Activated T-cell treated with anti-CD3 and anti-CD28 coated beads, Interleukin-2, amount 50 U/mL, for 24 hours (primary cell): ENCODE measurements at places on chromosomes 16 and 17.
A peak's percentile ranks its signal among the peaks of the same experiment; 100 is the strongest.

- no peaks in the 10 kb centered on the region for H3K36me3 ChIP-seq
- H3K27ac ChIP-seq = no peak overlapping the region
- no peaks in the 10 kb centered on the region for H3K4me1 ChIP-seq
- no peak overlapping the region for H3K4me3 ChIP-seq
- no peaks in the 10 kb centered on the region for H3K27me3 ChIP-seq
- DNase-seq = no peak
Measured at GRCh38 chr16:64541621-64542020, 580.2 kb downstream of the CDH11 start.

DNA sequence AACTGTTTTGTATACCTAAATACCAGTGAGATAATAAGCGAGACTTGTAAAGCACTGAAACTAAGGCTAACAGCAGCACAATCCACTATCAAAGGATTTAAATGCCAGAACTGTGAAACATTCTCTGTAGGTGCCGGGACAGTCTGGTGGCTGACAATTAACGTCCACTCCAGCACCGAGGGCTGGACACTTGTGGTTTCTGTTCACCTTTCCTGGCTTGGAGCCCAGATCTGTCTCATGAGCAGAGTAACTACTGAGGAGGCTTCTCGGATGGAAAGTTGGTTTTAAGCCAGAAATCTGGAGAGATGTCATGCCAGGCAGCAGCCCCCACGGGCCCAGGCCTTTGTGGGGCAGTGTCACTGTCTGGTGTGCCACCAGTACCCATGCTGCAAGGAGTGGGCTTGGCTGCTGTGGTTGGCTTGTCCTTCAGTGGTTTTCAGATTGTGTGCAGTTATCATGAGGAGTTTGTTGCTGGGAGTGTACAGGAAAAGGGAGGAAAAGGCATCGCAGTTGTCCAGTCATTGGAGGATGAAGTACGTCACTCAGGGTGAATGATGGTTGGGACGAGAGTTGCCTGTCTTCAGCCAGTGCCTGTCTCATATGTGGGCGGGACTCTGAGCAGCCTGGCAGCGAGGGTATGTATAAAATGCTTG, 35.5 kb downstream of the UBN1 start:
- no peaks in the 10 kb centered on the region for H3K4me1 ChIP-seq
- peaks cover 92% of the 10 kb centered on the region for H3K36me3 ChIP-seq
- no peak overlapping the region for H3K4me3 ChIP-seq
- DNase-seq = no peak

GRCh38 chr16:2212362-2213324, 2.0 kb upstream of the BRICD5 start:
- H3K4me3 ChIP-seq = peak overlapping the region; percentile 88
- H3K27me3 ChIP-seq = no peaks in the 10 kb centered on the region
- H3K27ac ChIP-seq = peak overlapping the region; percentile 72
- no peak for DNase-seq
- H3K4me1 ChIP-seq = peaks cover 28% of the 10 kb centered on the region
- H3K36me3 ChIP-seq = peaks cover 56% of the 10 kb centered on the region

DNA sequence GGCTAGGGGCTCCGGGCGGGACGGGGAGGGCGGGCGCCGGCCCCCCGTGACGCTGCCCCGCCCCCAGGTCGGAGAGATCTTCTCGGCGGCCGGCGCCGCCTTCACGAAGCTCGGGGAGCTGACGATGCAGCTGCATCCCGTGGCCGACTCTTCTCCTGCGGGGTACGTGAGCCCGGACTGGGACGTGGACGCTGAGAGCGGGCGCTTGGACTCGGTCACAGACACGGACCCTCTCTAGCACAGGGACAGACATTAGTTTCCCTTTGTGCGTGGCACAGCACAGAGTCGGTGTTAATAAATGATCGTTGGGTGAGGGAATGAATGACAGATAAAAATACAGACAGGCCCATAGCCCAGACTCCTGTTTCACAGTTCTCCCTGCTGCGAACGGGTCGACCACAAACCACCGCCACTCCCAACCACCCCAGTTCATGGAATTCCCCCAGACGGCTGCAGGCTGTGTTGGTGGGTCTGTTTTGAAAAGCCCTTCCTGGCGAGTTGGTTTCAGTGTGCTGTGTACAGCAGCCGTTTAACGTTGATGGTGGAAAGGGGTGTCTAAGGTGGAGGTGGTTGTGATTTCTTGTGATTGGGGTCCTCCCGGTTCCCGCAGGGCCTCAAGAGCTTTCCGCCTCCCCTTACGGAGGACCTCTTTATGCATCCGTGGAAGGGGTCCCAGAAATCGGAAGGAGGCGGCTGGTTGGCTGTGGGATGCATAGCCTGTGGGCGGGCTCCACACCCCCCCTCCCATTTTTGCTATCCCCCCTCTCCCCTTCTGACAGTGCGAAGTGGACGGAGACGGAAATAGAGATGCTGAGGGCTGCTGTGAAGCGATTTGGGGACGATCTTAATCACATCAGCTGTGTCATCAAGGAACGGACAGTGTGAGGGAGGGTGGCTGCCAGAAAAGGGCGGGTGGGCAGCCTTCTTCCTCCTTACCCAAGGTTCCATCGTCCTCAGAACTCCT, 2.9 kb downstream of the RNASEK start:
- DNase-seq = peak; percentile 81
- peaks cover 62% of the 10 kb centered on the region for H3K36me3 ChIP-seq
- peaks cover 56% of the 10 kb centered on the region for H3K4me1 ChIP-seq
- peak overlapping the region; percentile 98 for H3K4me3 ChIP-seq
- H3K27ac ChIP-seq = peak overlapping the region; percentile 98

GRCh38 chr17:83013779-83014117, 65.7 kb upstream of the METRNL start:
- H3K36me3 ChIP-seq = peaks cover 24% of the 10 kb centered on the region
- H3K27ac ChIP-seq = no peak overlapping the region
- no peaks in the 10 kb centered on the region for H3K27me3 ChIP-seq
- no peak overlapping the region for H3K4me3 ChIP-seq
- H3K4me1 ChIP-seq = no peaks in the 10 kb centered on the region

GRCh38 chr17:82272495-82273326, 789 bp downstream of the CSNK1D start:
- H3K4me3 ChIP-seq = peak overlapping the region; percentile 93
- H3K4me1 ChIP-seq = peaks cover 52% of the 10 kb centered on the region
- peak; percentile 68 for DNase-seq
- peak overlapping the region; percentile 100 for H3K27ac ChIP-seq
- H3K27me3 ChIP-seq = no peaks in the 10 kb centered on the region
